Bronchial smooth muscle cell (primary cell): ENCODE measurements at places on chromosomes 5 and 9. TPM values are rescaled to one million over a fixed set of nuclear protein-coding genes. Genes with fewer than 3 reads are reported as not detected.

Gene PCDHB8
- 0.32 and 0.69 TPM in 2 replicates for total RNA-seq

Gene LCN9
- not detected in 2 replicates for total RNA-seq

Gene DNAI1
- 0.34 TPM in 1 of 2 replicates, not detected in the other for total RNA-seq

Gene KIF27
- 2.7 and 3.4 TPM in 2 replicates for total RNA-seq

Gene GABRP
- not detected in 2 replicates for total RNA-seq

Gene SPATA6L
- 0.26 and 0.63 TPM in 2 replicates for total RNA-seq

Gene GALNT12
- total RNA-seq: 31.5 and 37.4 TPM in 2 replicates

Gene RECK
- total RNA-seq: 29.9 and 42.3 TPM in 2 replicates

Gene RNF224
- 0.09 TPM in 1 of 2 replicates, not detected in the other for total RNA-seq

Gene ST8SIA4
- 0.09 and 0.47 TPM in 2 replicates for total RNA-seq

Gene OBP2A
- total RNA-seq: not detected in 2 replicates

Gene PCDHA11
- 0.09 and 0.16 TPM in 2 replicates for total RNA-seq

Gene GRXCR2
- not detected in 2 replicates for total RNA-seq

Gene F2RL2
- 10.4 and 15.0 TPM in 2 replicates for total RNA-seq

Gene OR1L1
- not detected in 2 replicates for total RNA-seq

Gene DTWD2
- total RNA-seq: 0.52 and 2.4 TPM in 2 replicates

Gene CXCL14
- not detected in 2 replicates for total RNA-seq

Gene LIFR
- 17.2 and 19.5 TPM in 2 replicates for total RNA-seq

Gene HMMR
- 0.86 and 4.7 TPM in 2 replicates for total RNA-seq

Gene CTSV
- 0.16 and 0.34 TPM in 2 replicates for total RNA-seq

Gene SLC36A3
- not detected in 2 replicates for total RNA-seq

Gene SLC1A3
- 1.7 and 3.0 TPM in 2 replicates for total RNA-seq

Gene HAVCR2
- 0.16 and 3.3 TPM in 2 replicates for total RNA-seq

Gene CARTPT
- not detected in 2 replicates for total RNA-seq

Gene SLC2A6
- 4.3 and 5.7 TPM in 2 replicates for total RNA-seq

Gene OR1J2
- not detected in 2 replicates for total RNA-seq

Gene SCAI
- 6.6 and 7.5 TPM in 2 replicates for total RNA-seq

Gene KCNN2
- total RNA-seq: 0.16 TPM in 1 of 2 replicates, not detected in the other

Gene SEMA6A
- total RNA-seq: 0.09 and 0.16 TPM in 2 replicates

Gene HBEGF
- 0.47 and 0.52 TPM in 2 replicates for total RNA-seq

Gene MYOT
- total RNA-seq: not detected in 2 replicates

Gene SEMA5A
- total RNA-seq: 6.1 and 9.9 TPM in 2 replicates

Gene MED7
- 7.1 and 8.6 TPM in 2 replicates for total RNA-seq

Gene TMEM167A
- 50.0 and 51.7 TPM in 2 replicates for total RNA-seq

Gene PTGS1
- total RNA-seq: 18.6 and 26.4 TPM in 2 replicates

Gene SLC6A3
- under 0.01 TPM in 1 of 2 replicates, not detected in the other for total RNA-seq

Gene PCA3
- total RNA-seq: under 0.01 and 0.26 TPM in 2 replicates
